ENCODE measurements at places on chromosomes 2 and 18. TPM values are rescaled to one million over a fixed set of nuclear protein-coding genes. Genes with fewer than 3 reads are reported as not detected.

DNA sequence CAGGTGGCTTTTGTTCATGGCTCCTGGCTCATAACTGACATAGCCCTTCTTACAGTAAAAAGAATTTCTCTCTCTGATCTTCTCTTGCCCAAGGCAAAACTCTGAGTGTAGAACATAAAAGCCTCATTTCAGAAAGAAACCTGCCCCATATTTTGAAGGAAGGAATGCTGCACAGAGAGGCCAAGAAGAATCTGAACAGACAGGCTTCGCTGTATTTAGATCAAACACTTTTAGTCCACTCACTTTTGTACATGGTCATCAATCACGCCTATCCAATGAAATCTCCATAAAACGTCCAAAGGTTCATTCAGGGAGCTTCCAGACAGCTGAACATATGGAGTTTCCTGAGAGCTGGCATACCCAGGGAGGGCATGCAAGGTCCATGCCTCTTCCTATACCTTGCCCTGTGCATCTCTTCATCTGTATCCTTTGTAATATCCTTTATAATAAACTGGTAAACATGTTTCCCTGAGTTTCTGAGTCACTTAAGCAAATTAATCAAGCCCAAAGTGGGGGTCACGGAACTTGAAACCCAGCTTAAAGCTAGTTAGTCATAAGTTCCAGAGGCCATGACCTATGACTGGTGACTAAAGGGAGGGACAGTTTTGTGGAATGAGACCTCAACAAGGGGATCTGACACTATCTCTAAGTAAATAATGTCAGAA, 62.5 kb upstream of the TMEM247 start:
- no peak for DNase-seq

OTOF gene
- total RNA-seq: not detected

- no peak for DNase-seq
Measured at GRCh38 chr2:233221378-233222063, 30.0 kb upstream of the ATG16L1 start.

B4GALT6 gene
- 37.9 TPM for total RNA-seq

SCG2 gene
- 0.77 TPM for total RNA-seq

NEU4 gene
- 0.82 TPM for total RNA-seq

CCDC68 gene
- 0.92 TPM for total RNA-seq

- DNase-seq: peak; percentile 27
Measured at GRCh38 chr2:240405133-240405532, 30.3 kb upstream of the GPC1 start.

DNA sequence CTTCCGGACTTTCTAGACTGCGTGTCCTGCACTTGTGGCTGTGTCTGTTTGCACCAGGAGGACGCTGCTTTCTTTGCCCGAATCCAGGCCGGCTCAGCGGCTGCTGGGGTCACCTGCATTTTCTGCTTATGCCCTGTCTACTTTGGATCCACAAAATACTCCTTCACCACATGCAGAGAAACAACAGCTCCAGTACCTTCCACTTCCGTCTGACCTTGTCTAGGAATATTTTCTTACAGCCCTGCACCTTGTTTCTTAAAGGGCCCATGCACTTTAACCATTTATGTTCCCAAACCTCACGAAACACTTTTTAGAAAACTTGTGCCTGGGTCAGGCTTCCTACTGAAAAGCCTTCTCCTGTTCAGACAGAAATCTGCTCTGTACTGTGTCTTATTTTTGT, 129.4 kb upstream of the NCK2 start:
- DNase-seq: no peak

IGFBP2 gene
- 322 TPM for total RNA-seq

- DNase-seq: no peak
Measured at GRCh38 chr2:101998556-101998895, 6.8 kb downstream of the IL1R2 start.

GRCh38 chr2:140178234-140178633, 1398.0 kb upstream of the NXPH2 start:
- no peak for DNase-seq

- no peak for DNase-seq
Measured at GRCh38 chr2:210086930-210087329, 84.3 kb downstream of the KANSL1L start.

DNA sequence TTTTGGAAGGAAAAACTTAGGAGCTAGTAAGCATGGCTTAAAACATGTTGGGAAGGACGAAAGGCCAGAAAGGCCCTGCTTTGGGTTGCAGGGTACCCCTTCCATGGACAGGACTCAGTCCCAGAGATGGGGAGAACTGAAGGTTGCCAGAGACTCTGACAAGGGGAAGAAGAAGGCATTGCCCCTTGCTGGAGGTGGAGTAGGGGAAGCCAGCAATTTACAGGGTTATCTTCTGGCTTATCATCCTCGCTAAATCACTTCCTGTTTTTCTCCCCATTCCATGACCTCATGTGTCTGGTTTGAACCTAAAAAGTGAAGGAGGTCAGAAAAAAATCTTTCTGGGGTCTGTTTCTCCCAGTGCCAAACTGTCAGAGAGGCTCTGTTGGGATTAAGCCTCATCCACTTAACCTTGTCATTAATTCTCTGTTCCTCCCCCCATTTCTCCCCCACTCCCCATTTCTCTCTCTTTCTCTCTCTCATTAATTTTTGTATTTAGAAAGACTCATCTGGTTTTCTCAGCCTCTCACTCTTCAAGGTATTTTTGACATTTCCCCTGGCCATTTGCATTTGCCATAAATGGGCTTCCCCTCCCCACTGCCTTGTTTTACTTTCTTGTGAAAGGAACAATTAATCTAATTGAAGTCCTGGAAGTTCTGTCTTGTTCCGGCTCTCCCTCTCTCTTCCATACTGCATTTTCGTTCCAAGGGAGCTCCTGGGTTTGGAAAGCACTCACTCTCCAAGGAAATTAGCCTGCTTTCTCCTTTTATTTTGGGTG, 17.4 kb downstream of the NRP2 start:
- no peak for DNase-seq

GRCh38 chr2:183505911-183506310, 381.7 kb downstream of the NUP35 start:
- DNase-seq: no peak

CD28 gene
- total RNA-seq: not detected

GRCh38 chr2:24892928-24893327, 27.1 kb downstream of the ADCY3 start:
- DNase-seq: no peak

Data from H1 (cell line).